ENCODE measurements at places on chromosomes 1 and 21.

DNA sequence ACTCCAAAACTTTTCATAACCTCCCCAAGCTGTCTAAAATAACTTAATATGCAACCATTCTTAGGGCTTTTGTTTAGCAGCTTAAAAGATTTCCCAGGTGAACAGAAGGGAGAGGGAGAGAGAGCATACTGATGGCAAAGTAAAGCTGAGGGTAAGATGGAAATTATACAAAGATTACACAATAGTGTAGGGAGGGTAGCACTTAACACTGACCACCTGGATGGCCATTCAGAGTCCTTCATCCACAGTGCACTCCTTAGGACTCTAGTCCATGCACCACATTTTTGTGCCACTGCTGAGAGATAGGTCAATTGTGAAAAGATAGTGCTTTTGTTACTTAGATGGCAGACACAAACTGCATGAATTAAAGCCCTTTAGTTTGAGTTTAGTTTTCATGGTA, 574.6 kb downstream of the LMO4 start:
- no peak for DNase-seq

- no peak for DNase-seq
These were observed 5.4 kb downstream of the NECTIN4 start for GRCh38 chr1:161083748-161084596.

- DNase-seq = no peak
These were observed 248.8 kb upstream of the FOXD3 start for GRCh38 chr1:63073309-63074306.

DNA sequence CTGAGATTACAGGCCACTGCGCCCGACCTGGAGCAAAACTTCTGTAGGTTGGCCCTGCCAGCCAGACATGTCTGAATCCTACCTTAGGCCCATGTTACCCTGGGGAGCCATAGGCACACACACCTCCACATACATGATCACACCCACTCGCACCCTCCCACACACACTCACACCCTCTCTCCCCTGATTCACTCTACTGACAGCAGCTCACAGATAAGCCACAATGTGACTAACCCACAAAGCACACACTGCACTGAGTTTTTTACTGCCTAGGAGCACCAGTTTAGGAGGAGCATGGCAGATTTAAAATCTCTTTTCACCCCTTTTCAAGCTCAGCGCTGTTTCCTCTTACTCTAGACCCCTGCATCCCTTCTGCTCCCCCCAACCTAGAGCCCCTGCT, 41.7 kb downstream of the SLC30A1 start:
- DNase-seq = no peak

DNA sequence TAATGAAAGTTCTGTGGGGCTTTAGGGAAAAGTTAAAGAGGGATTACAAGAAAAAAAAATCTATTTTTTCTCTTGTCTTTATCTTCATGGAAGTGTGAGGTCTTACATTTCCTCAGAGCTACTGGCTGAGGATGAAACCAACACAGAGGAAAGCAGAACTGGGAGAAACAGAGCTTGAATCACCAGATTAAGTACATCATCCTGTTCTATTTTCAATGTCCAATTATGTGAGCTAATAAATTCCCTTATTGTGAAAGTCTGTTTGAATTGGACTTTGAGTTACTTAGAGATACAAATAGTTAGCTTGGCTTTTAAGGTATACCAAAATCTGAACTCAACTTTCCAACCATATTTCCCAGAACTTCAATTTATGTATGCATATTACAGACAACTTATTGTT, 69.2 kb downstream of the LPGAT1 start:
- no peak for DNase-seq

GRCh38 chr1:4044967-4045366, 144.9 kb upstream of the C1orf174 start:
- DNase-seq = no peak

GRCh38 chr1:164602480-164603093, 43.6 kb downstream of the PBX1 start:
- no peak for DNase-seq

DNA sequence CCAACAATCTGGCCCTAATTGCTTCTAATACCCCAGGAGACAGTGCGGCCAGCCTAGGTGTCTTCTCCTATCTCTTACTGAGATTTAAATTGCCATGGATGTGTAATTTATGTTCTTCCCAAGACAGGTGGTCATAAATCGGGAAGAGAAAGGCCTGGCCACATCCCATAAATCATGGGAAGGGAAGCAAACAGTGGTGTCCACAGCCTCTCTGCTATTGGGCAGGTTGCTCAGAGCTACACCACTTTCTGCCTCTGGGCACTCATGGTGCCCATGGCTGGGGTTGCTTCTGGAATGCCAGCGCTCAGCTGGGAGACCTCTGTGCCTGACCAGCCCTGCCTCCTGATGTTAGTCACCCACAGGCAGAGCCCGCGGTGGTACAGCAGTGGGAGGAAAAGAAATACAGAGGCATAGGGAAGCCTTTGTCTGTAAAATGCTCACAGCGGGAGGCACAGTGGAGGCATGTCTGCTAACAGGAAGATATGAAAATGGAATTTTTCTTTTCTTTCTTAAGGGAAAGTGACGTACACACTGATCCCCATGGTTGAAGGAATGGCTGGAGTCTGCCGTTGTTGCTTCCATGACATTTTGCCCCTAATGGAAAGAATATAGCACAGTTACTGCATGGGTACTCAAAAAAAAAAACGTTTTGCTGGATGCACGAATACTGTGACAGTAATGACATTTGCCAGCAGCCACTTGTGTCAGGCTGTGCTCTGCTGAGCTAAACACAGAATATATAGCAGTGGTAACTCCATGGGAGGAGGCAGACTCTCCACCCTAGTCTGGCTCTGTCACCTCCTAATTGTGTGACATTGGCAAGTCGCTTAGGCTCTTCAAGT, 21.9 kb downstream of the MTARC1 start:
- no peak for DNase-seq

DNA sequence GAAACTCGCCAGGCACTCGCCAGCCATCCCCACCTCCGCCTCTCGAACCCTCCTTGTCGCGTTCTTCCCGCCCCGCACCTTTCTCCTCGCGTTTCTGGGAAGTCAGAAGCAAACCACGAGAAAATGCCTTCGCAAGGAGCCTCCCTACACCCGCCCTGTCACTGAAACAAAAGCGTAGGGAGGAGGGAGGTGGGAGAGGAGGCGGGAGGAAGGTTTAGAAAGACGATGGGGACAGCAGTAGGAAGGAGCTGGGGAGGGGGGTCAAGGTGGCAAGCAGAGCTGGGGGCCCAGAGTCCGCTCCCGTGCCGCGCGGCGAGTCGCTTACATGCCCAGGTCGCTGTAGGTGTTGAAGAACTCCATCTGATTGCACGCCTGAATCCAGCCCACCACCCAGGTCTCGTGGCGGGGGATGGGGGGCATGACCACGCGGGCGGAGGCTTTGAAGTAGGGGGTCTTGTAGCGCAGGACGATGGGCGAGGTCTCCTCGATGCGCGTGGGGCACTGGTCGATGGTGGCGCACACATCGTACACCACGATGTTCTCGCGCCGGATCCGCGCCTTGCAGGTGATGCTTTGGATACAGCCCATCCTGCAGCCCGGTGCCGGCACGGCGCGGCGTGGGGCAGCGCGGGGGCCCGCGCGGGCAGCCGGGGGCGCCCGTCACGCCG, 1.0 kb downstream of the FAM78B start:
- DNase-seq = peak; percentile 4

- DNase-seq = no peak
These were observed 19.6 kb downstream of the SPATA45 start for GRCh38 chr1:212827831-212828278.

DNA sequence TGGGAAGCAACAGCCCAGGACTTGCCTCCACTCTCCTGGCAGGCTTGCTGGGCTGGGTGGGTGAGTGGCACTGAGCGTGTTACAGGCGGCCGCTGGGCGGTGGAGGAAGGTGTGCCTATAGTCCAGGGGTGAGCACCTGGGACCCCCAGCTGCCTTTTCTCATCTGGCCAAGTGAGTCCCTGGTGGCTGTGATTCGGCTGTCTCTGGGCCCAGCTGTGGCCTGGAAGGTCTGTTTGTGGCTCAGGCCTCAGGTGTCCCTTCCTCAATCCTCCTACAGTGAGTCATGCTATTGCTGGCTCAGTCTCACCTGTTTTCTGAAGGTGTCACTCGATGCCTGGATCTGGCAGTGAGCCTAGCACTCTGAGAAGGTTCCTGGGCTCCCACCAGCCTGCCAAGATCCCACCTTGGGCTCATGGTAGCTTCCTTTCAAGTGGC, 564.2 kb downstream of the PTPRU start:
- DNase-seq = no peak

DNA sequence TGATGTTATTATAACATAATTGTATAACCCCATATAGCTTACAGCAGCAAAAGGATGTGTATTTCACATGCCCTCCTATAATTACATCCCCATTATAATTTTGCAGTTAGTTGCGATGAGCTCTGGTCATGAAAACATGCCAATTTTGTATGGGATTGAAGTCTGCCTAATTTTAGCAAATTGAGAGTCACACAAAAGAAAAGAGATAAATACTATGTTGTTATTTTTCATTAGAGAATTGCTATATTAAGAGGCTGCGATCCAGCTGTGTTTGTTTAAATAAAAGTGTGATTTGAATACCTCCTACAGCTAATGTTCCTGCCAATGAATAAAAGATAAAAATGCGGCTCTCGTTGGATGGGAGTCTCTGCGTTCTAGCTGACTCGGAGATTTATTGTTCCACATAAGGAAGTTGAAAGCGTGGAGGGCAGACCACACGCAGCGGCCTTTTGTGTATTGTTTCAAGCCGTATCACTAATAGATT, 461.0 kb upstream of the NFIA start:
- DNase-seq = no peak

GRCh38 chr1:178238722-178239510, 145.0 kb downstream of the RASAL2 start:
- no peak for DNase-seq

DNA sequence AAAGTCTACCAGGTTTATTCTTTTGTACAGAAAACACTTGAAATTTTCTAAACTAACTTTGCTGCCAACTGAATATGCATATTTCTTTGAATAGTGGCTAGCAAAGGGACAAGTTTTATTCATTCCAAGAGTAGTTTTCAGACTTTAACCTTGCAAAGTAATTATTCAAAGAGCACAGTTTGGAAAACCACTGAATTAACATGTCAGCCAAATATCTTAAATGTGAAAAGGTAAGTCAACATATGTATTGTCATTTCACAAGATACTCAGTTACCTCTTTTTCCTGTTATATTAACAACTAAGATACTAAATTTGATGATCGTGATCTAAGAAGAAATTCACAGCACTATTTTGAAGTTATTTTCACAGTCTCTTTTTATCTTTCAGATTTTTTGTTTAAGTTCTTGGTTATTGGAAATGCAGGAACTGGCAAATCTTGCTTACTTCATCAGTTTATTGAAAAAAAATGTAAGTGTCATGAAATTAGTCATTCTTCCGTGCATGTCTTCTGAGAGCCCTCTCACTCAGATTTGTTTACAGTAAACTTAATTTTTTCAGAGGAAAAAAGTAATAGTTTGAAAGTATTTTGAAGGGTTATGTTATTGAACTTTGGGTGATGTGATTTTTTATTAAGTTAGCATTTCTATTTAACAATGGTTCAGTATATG, 15.3 kb downstream of the RAB4A start:
- no peak for DNase-seq

DNA sequence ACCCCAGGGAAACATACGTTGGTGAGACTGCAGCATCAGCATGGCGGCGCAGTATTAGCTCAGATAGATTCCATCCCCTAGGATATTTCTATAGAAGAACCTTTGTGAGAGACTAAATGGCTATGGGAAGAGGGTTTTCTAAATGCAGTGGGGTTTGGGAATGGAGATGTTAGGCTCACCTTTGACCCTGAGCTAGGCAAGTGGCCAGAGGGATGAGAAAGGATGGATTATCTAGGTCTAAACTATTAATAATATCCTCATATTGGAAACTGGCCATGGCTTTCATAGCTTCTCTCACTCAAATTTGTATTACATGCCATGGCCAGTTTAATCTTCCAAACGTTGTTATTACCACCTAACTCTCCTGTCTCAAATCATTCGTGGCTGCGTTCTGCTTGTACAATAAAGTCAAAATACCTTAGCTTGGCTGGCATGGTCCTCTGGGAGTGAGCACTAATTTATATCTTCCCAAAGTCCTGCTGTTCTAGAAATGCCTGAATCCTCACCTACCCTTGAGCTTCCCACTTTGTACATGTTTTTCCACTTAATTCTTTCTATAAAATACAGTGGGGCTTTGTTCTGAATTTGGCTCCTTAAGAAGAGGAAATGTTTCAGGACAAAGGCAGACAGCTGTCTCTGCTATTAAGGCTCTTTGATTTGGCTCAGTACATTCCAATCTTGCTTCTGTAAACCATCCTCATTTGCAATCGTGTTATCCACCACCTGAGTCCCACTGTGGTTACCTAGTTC, 31.0 kb upstream of the COG2 start:
- DNase-seq = no peak

DNA sequence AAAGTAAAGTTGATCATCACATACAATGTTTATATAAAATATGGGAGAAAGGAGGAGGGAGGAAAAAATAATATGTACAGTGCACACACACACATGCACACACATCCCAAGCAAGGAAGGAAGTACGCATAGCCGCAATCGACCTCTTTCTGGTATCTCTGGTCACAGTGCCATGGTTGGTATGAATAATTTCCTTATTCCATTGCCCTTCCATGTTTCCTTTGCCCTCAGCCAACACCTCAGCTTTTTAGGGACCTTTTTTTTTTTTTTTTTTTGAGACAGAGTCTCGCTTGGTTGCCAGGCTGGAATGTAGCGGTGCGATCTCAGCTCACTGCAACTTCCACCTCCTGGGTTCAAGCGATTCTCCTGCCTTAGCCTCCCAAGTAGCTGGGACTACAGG, 20.6 kb downstream of the CITED4 start:
- DNase-seq = no peak

- no peak for DNase-seq
These were observed 8.2 kb upstream of the MAGOH start for GRCh38 chr1:53246261-53247134.

DNA sequence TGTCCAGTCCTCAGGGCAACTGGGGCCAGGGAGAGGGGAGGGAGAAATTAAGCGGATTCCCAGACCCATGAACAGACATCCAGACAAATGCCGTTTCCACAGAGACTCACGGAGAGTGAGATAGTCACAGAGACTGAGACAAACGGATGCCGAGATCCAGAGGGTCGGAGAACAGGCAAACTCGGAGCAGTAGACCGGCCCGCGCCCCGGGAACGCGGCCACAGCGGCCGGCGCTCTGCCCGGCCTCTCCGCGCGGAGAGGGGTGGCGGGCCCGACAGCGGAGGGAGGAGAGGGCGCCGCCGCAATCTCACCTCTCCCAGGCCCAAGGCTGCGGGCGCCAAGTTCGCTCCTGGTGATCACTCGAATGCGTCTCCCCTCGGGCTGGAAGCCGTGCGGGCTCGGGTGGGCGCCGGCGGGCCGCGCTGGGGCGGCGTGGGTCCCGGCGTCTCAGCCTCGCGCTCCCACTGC, 831 bp upstream of the FOXD2 start:
- no peak for DNase-seq

DNA sequence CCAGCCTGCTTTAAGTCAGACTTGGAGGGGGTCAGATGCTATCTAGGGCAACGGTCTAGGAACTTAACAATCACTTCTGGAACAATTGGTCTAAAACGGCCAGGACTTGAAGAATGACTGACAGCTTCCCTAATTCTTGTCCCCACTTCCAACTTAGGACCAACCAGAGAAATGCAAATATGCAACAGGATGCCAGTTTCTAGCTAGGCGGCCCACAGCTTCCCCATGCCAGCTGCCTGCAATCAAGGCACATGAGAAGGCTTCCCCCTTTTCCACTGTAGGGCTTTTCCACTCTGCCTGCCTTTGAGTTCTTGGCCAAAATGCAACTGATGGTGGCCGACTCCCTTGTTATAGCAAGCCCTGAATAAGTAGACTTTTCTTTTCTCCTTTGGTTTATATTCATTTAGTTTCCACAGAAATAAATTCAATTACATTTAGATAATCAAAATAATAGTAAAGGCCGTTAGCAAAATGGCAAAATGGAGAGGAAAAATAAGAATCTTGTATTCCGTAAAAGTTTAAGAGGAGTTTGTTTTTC, 80.9 kb downstream of the BACH1 start:
- no peak for DNase-seq

All from T-helper 2 cell treated with Interferon-gamma antibody and Interleukin-4, amounts not matched to agents 5 μg/mL and 100 μg/mL, for 36 hours (primary cell).